Left kidney (tissue), 8 donors: ENCODE measurements at places on chromosomes 1 and 21. TPM values are rescaled to one million over a fixed set of nuclear protein-coding genes. Genes with fewer than 3 reads are reported as not detected.

GRCh38 chr1:42941640-42942330, 16.9 kb downstream of the SLC2A1 start:
- DNase-seq: no peak

GRCh38 chr1:3787349-3787715, 9.0 kb downstream of the LRRC47 start:
- no peak for DNase-seq

DNA sequence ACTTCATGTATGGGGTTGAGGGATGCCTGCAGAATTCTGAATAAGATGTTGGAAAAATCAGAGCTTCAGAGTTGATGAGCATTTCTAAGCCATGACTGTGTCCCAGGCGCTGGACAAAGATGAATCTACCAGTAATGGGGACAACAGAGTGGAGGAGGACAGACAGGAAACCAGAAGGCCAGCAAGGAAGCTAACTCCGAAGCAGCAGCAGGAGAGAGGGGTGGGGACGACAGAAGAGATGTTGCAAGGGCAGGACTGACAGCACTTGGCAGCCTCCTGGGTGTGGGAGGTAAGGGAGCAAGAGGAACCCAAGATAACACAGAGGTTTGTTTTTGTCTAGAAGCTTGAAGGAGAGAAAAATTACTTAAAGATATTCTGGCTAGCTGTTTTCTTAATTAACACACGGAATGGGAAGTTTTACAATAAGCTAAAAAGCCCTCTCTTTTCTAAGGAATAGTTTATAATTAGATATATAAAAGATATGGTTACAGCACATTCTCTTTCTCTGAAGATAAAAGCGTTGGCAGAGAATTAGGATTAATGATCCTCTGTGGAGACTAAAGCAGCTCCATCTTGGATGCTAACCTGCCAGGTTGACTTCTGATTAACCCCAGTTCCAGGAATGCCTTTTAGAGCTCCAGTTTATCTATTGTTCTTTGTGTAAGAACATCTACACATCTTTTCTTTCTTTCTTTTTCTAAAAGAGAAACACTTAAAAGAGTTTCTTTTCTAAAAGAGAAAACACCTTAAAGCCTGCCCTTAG, 92.7 kb downstream of the TENT5C start:
- DNase-seq: no peak

DNA sequence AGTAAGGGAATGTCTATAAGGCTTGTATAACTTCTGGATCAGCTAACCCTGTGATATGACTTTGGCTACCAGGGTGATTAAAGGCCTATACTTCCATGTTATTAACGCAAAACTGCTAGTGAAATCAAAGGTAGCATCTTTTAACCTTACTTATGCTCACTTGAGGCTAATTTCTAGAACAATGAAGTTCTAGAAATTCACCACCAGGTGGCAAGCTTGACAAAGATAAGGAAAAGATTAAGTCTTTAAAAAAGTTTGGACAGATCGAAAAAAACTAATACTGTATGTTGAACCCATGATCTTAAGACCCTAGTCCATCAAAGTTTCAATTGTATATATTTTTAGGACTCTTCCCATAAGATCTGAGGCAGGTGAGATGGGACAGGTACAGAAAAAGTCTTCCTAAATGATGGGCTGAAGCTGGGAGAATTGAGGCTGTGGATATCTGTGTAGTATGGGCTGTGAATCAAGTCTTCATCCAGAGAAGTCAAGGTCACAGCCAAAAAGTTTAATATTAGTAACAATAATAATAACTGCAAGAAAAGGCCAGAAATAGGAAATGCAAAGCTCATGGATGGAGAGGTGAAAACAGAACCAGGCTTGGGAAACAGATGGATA, 18.8 kb downstream of the KYAT3 start:
- no peak for DNase-seq

The ADAMTSL4 gene
- 10.4 TPM for polyA plus RNA-seq

GRCh38 chr1:11641776-11642305, 12.4 kb downstream of the FBXO2 start:
- DNase-seq: no peak

The CACHD1 gene
- polyA plus RNA-seq: 68.0 TPM

The MSH4 gene
- polyA plus RNA-seq: 0.60 TPM

The ARHGAP29 gene
- 96.2 TPM for polyA plus RNA-seq

DNA sequence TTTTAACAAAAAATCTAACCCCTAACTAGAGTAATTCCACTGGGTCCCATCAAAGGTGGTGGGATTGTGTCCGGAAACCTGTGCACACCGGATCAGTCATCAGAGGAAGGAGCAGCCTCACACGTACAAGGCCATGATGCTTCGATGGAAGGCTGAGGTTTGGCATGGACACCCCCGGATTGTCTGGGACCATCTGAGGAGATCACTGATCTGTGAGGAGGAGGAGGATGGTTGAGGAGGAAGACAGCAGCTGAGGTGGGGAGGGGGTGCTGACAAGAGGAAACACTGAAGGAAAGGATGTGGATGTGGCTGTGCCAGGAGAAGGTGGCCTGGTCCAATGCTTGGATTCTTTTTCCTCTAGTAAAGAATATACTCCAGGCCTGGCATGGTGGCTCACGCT, 41.3 kb downstream of the GPR161 start:
- no peak for DNase-seq

- DNase-seq: no peak
Observed at GRCh38 chr1:185237661-185238060, 79.4 kb downstream of the IVNS1ABP start.

DNA sequence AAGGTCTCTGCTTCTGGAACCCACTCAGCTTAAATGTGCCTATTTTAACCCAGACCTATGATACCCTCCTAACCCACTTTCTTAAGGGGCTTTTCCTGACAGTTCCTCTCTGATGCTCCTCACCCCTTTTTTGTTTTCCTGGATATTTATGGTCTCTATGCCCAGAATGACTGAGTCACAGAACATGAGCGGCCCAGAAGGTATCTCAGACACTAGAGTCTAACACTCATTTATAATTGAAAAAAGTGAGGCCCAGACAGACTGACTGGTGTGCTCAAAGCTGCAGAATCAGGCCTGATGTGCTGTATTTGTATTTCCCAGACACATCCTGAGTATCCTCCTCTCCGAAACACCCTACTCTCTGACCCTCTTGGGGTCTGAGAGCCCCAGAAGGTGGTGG, 44.0 kb downstream of the LRRC71 start:
- DNase-seq: no peak

DNA sequence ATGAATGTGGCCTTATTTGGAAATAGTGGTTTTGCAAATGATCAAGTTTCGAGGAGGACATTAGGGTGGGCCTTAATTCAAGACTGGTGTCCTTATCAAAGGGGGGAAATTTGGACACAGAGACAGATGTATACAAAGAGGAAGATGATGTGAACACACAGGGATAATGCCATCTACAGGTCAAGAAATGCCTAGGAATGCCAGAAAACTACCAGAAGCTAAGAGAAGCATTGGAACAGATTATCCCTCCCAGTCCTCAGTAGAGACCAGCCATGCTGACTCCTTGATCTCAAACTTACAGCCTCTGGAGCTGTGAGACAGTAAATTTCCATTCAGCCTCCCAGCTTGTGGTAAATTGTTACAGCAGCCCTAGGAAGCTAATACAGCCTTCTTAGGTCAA, 151.4 kb downstream of the PTGER3 start:
- no peak for DNase-seq

DNA sequence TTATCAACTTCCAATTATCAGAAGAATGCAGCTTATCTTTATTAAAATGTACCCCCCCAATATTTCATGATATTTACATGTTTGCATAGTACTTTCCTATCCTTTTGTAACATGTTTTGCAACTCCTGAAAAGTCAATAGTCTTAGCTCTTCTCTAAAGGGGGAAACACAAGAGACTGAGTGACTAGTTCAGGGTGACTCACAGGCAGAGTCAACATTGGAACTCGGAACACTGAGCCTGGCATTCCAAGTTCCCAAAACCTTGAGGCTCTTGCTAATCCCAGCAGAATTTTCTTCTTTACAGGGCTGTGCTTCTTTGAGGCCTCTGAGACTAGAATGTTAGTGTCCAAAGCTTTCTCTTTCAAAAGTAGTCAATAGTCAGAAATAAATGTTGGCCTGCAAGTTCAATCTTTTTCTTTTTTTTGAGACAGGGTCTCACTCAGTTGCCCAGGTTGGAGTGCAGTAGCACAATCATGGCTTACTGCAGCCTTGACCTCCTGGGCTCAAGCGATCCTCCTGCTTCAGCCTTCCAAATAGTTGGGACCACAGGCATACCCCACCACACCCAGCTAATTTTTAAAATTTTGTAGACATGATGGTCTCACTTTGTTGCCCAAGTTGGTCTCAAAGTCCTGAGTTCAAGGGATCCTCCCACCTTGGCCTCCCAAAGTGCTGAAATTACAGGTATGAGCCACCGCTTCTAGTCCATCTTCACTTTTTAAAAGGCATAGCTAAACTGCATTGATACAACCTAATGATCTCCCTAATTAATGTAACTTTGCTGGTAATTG, 37.5 kb downstream of the ZNF281 start:
- DNase-seq: no peak

The HES4 gene
- polyA plus RNA-seq: 13.8 TPM

The NUDT4B gene
- polyA plus RNA-seq: 1.8 TPM

DNA sequence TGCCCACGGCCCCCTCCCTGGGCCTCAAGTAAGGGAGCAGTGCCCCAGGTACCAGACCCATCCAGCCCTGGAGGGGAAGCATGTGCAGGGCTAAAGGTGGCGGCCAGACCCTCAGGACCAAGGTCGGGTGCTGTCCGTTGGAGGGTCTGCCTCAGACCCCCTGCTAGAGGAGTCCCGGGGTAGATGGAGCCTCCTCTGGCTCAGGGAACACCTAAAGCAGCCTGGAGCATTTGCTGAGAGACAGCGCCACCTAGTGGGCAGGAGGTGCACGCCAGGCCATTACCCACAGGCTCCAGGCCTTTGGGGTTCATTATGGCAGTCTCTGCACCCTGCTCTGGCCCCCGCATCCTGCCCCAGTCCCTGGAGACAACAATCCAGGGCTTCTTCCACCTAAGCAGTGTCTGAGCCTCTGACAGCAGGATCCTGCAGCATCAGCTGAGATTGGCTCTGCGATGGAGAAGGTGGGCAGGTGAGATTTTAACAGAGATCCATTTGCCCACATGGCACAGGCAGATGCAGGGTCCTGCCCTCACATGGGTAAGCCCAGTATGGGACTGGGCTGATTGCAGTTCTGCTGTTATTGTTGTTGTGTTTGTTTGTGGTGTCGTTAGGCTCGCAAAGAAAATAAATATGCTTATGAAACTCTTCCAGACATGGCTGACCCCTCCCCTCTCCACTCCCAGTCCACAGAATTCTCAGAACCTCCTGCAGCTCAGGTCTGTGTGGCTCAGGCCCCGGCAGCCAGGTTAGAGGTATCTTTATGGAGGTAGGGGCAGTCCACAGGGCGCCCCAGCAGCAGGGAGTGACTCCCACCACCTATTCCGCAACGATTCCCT, 42.4 kb downstream of the CTNNBIP1 start:
- peak; percentile 68 for DNase-seq

DNA sequence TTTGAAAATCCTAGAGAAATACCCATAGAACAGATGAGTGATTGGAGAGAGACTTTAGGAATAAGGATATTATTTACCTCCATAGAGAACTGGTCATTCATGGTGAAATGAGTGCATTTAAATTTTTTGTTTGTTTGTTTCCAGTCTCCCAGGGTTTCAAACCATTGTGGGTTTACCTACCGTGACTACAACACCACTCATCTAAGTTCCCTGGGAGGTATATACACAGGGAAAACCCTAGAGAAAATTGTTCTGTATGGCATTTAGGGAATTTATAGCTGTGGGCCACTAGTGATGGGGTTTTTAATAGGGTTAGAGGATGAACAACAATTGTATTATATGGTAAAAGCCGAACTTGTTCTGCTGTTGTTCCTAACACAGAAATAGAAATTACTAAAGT, 109.2 kb downstream of the USP25 start:
- DNase-seq: no peak

DNA sequence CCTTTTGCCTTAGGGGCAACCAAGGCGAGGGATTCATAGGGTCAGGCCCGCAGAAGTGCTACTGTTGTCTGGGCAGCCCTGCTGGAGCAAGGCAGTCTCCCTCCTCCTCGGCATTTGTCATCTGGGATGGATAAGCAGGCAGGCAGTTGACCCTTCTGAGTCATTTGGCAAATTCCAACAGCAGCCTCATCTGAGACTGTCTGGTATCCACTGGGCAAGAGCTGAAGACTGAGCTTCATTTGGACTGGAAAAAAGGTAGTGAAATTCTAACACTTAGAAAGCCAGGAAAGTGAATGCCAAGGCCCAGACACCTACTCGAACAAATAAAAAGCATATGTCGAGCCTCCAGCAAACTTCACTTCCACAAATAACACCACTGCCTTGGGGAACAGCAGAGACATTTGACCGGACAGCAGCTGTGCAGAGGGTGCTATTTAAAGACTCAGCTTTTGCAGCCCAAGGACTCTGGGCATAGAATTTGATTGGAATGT, 4.0 kb upstream of the ZBTB40 start:
- DNase-seq: no peak

DNA sequence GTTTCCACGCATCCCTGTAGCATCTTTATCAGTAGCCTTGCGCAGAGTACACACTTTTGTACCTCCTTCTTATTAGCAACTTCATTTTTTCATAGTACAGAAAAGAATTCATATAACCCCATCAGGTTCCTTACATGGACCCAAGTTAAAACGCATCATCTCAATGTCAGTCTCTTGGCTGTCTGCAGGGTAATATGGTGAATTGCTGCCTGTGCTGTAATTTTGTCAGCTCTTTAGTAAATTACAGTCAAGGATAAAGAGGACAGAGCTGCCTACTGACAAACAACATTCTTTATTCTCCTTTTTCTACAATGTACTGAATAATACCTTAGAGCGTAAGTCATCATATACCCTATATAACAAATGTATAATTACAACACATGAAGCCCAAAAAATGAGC, 222.5 kb downstream of the MRPL39 start:
- DNase-seq: no peak

The CA6 gene
- polyA plus RNA-seq: 0.12 TPM

The SPATA46 gene
- polyA plus RNA-seq: 2.2 TPM

The RPTN gene
- not detected for polyA plus RNA-seq

- no peak for DNase-seq
Observed at GRCh38 chr1:38790422-38791163, 69.0 kb downstream of the RRAGC start.

DNA sequence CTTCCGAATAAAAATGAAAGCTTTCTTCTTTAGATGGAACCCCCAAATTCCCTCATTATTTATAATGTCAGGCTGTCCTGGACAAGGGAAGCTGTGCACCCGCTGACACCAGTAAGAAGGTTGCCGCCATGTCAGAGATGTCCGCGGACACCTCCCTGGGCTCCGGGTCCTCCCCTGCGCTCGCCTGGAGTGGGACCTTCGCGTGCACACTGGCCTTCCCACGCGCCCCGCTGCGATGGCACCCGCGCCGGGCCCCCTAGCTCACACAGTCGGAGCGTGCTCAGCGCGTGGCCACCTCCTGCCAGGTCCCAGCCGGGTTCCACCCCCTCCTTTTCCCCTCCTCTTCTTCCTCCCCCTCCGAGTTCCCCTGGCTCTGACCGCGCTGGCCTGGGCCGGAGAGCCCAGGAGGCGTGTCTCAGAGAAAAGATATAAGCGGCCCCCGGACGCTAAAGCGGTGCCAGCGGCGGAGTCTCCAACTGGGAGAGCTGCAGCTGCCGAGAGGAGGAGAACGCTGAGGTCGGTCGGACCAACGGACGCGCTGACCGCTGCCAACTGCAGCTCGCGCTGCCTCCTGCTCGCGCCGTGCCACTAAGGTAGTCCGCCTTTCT, at the start of gene G0S2:
G0S2 (plus strand) TSS at position 456 of the 608 bp plus-strand sequence. CDS start 273 bp downstream, outside the sequence.
- peak; percentile 46 for DNase-seq

GRCh38 chr1:21961799-21962198, 15.0 kb upstream of the CELA3B start:
- DNase-seq: no peak
